ENCODE measurements at places on chromosomes 1 and 21. TPM values are rescaled to one million over a fixed set of nuclear protein-coding genes. Genes with fewer than 3 reads are reported as not detected.

GRCh38 chr1:206921772-206922265, at the start of gene FCMR:
TSS of gene FCMR (minus strand) at chr1:206921941. CDS start at chr1:206921854, 87 bp downstream.
- DNase-seq = peak; percentile 46

GRCh38 chr1:28518745-28519341, 13.0 kb downstream of the RCC1 start:
- peak; percentile 78 for DNase-seq

DNA sequence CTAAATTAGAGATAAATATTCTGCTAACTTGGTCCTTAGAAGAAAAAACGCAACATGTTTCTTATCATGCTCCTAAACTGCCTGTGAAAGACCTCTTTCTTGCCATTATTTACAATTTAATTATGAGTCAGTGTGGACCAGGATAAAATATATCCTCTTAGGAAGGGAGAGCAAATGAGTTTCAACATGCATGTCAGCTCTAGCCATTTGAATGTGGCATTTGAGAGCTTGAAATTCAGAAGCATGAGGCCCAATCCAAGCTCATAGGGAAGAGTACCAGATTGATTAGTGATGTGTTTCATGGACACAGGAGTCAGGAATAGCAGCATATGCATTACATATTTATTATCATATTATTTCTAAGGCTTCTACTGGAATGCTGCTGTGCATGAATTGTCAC, 39.3 kb downstream of the TBX15 start:
- no peak for DNase-seq

- DNase-seq = no peak
Observed at GRCh38 chr1:1981142-1981500, 22.5 kb downstream of the CFAP74 start.

The MX2 gene
- 47.9 TPM for total RNA-seq

GRCh38 chr1:224237119-224237881, 54.3 kb downstream of the DEGS1 start:
- no peak for DNase-seq

- DNase-seq = no peak
Observed at GRCh38 chr1:51622455-51622913, 5.6 kb downstream of the OSBPL9 start.

DNA sequence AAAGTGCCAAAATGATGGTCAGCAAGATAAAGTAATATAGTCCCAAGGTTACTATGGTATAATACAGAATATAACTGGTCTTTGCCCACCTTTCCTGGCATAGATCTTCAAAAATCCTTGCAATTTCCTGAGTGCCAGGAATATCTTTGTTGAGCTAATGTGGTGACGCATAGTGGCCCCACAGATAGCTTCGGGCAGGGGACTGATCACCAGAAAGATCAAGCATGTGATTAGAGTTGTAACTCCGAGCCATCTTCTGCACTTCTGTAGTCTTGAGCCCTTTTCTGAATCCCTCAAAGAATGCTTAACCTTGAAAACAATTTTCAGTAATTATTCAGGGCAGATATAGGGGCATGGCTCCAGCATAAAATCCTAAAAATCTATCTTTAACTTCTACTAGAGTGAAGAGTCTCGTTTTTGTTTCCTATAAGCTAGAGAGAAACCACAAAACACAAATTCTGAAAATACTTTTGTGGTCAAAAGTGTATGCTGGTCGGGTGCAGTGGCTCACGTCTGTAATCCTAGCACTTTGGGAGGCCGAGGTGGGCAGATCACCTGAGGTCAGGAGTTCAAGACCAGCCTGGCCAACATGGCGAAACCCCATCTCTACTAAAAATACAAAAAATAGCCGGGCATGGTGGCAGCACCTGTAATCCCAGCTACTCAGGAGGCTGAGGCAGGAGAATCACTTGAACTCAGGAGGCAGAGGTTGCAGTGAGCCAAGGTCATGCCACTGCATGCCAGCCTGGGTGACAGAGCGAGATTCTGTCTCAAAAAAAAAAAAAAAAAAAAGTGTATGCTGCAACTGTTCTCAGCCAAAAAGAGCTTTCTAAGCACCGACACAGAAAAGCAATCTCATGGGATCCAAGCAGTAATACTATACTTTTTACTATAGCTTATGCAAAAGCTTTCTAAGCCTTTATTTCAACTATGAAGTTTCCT, 62.8 kb downstream of the NVL start:
- no peak for DNase-seq

The AADACL4 gene
- total RNA-seq = not detected

GRCh38 chr1:151892190-151892589, 17.1 kb downstream of the THEM4 start:
- no peak for DNase-seq

DNA sequence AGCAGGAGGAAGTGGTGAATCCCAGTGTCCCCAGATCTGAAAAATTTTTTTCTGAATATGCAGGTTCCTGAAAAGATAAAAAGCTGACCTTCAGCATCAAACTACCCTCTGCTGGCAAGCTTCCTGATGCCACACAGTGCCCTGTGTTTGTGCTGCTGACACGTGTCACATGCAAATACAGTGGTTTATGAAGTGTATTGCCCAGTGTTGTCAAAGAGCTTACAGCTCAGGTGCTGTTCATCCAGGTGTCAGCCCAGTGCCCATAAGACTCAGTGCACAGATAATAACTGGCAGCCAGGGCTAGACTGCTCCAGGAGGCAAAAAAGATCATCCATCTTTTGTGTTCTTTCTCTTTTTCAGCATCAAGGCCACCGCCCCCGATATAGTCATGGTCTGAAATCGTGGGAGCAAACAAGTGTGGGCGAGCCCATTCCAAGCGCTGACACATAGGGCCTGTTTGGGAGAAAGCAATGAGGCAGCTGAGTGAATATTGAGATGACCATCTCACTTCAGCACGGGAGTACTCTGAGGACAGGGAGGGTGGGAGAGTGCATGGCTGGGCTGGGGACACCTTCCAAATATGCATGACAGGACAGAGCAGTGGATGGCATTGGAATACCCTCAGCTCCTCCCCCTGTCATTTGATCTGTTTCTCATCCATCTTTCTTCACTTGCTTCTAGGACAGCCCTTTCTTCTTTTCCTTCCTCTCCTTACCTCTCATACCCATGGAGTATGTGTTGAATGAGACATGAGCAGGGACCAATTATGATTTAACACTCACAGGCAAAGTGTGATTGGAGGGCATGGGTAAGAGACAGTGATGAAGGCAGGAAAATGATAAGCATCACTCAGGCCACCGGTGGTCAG, 6.4 kb upstream of the KCNK1 start:
- no peak for DNase-seq

- peak; percentile 92 for DNase-seq
Observed at GRCh38 chr1:53837924-53838653, at the start of gene NDC1. TSS of gene NDC1 (minus strand) at chr1:53838296. CDS start at chr1:53838261, 35 bp downstream.

The CCDC185 gene
- total RNA-seq = not detected

GRCh38 chr1:52153898-52154297, 12.0 kb downstream of the ZFYVE9 start:
- DNase-seq = no peak

The CDK18 gene
- total RNA-seq = 3.3 TPM

DNA sequence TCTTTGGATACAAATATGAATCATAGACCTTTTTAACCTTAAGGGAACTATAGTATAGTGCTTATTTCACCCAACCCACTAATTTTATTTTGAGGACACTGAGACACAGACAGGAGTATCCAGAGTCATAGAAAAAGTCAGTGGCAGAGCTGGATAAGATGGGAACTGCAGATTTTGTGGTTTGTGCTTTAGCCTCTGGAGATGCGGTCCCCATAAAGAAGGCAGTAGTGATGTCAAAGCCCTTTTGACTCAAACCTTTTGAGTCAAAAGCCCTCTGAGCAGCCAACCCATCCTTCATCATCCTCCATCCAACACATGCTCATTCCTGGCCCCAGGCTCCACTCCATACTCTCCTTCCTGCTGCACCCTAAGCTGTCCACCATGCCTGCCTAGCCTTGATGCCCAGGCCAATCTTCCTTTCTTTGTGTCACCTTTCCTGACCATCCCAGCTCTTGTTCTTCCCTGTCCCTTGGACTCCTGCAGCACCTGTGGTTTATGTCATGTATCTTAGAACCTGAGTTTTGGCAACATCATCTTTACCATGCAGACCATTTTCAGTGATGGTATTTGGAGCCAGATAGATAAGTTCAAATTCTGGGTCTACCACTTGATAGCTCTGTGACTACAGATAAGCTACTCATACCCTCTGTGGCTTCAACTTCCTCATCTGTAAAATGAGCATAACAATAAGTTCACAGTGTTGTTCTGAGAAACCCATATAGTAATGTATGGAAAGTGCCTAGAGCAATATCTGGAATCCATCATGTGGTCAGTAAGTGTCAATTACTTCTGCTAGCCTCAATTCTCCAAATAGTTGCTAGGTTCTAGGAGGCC, 20.1 kb downstream of the SLAMF1 start:
- DNase-seq = no peak

Data from activated T-cell treated with anti-CD3 and anti-CD28 coated beads, Interleukin-2, amount 50 U/mL, for 72 hours (primary cell).